ENCODE measurements at places on chromosomes 6 and 20.

DNA sequence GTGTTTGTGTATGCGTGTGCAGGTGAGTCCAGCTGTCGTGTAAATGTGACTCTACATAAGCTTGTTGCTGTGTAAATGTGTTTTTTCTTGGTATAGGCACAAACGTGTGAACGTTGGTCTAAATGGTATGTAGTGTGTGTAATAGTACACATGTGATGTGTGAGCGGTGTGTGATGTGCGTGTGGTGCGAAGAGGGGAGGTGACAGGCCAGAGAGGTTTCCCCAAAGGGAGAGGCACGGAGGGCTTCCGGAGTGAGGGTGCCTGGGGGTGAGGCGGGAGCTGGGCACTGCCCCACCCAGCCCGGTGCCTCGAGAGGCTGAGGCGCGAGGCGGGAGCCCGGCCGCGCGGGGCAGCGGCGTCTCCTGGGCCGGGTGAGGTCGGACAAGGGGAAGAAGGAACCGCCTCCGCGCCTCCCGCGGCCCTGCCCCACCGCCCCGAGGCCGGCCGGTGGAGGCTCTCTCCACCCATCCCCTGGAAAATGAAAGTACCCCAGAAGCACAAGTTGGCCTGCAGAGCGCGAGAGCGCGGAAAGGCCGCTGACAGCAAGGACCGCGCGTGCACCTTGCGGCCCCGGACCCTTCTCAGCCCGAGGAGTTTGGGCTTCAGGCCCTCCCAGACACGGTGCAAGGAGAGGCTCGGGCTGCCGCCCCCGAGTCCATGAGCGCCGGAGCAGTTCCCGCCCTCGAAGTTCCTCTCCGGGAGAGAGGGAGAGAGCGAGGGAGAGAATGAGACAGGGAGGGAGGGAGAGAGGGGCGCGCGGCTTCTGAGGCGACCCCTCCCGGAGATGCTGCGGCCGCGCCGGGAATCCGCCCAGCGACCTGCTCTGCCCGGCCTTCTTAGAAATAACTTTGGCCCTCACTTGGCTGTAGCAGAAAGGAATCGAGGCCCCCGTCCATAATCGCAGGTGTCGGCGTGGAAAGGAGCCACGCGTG, 43.2 kb upstream of the OSTM1 start:
- peak; percentile 70 for DNase-seq

DNA sequence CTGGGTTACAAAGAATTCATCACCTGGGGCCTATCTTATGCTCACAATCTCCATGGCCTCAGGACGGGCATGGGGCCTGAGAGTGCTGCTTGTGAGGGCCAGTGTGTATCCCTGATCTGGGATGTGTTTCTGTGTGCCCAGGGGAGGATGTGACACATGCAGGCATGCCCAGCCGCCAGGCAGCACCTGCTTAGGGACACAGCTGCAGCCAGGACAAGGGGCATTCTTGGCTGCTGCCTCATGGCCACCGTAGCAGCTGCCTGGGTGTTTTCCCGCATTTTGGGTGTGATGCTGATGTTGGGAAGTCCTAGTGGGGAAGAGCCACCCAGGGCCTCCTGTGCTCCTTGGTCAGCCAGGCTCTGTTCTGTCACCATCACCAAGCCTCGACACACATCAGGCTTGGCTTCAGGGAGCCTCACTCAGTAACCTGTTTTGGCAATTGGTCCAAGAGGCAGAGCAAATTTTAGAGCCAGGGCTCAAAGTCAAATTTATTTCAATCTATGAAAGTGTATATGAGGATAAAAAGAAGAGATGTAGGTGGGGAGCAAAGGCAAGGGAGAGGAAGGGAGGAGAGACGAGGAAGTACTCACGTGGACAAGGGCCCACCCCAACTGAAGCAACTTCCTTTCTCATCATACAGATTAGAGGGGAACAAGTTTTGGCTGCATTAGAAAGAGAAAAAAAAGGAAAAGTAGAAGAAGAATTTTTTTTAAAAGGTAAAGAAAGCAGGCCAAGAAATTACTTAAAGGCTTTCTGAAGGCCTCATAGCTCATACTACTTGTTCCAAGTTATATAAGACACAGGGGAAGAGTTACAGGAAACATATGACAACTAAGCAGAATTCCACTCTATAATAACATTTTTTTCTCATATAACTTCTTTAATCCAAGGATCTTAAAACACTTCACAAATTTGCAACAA, 269.9 kb upstream of the SUPT3H start:
- no peak for DNase-seq

- DNase-seq: no peak
Observed at GRCh38 chr6:90586546-90586835, 381 bp downstream of the MAP3K7 start.

DNA sequence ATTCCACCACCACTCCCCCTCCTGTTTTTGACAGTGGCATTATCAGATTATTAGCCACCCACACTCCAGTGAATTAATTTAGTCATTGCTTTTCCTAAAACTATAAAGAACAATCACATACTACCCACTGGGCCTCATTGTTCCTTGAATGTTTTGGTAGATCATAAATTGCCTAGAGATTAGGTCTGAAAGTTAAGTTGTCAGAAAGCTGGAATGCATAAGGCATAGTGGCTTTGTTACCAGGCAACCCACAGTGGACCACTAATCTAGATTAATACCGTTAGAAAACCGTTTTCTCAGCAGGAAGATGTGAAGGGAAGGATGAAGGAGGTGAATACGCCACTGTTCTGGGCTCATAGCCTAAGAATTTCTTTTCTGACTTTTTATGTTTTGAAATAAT, 75.6 kb downstream of the SAMD3 start:
- DNase-seq: no peak

DNA sequence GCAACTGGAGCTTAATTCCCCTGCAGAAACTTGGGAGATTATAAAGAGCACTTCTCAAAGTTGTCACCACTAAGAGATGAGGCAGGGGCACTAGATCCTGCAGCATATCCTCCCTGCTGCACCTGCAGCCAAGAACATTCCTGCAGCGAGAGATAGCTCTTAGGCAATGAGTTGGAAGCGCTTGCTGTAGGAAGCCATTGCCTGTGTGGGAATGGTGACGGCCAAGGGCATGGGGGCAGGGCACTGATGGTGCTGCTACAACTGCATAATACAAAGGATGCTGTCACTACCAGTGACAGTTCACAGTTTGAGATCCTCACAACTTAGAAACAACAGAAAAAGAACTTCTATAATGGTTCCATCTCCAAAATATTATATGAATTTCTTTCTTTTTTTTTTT, 89.9 kb downstream of the CDS2 start:
- no peak for DNase-seq

- DNase-seq: no peak
Observed at GRCh38 chr6:84549917-84550316, 214.5 kb downstream of the TBX18 start.

- DNase-seq: no peak
Observed at GRCh38 chr6:23561732-23562131, 564.3 kb upstream of the NRSN1 start.

GRCh38 chr6:6283746-6284145, 36.7 kb downstream of the F13A1 start:
- no peak for DNase-seq

DNA sequence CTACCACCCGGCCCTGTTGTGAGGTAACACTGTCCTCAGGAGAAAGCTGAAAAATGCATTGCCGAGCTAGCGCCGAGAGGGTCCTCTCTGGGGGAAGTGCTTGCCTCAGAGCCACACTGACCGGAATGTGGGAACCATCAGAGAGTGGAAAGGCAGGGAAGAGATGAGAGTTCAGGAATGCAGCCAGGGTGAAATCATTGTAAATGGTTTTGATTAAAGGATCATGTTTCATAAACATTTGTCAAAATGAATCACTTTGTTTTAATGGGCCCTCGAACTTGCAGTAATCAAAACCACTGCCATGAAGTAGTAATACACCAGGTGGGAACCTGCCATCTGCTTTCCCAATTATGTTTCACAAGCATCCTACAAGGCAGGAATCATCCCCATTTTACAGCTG, 16.9 kb upstream of the IL17F start:
- no peak for DNase-seq

- no peak for DNase-seq
Observed at GRCh38 chr6:137520520-137520919, 26.3 kb upstream of the OLIG3 start.

DNA sequence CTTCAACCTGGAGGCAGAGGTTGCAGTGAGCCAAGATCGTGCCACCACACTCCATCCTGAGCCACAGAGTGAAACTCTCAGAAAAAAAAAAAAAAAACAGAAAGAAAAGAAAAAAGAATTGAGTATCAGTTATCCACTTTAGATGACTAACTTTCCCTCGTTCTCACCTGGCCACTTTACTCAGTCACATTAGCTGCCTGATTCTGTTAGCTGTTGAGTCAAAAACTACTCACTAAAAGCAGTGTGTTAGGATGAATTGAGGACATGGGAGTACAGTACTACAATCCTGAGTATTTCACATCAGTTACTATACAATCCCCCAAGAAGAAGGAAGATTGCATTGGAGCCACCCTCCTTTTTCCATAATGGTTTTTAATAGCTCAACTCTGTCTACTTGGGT, 114.6 kb downstream of the ADAT2 start:
- DNase-seq: no peak

- no peak for DNase-seq
Observed at GRCh38 chr6:159444056-159444760, 248.8 kb downstream of the SOD2 start.

GRCh38 chr6:135438907-135439535, 58.5 kb downstream of the AHI1 start:
- no peak for DNase-seq

DNA sequence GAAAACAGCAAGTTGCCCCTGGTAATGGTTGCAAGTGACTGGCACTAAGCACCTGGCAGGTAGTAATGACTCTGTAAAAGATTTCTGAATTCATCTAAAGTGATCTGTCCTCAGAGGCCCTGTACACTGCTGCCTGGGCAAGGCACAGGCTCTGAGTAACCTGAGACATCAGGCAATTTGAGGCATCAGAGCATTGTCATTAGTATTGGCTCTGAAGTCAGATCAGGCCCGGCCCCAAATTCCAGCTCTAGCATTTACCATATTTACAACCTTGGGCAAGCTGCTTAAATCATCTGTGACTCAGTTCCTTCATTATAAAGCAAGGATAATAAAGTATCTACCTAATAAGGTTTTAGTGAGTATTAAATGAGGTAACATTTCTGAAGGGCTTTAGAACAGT, 17.3 kb upstream of the TENT5A start:
- no peak for DNase-seq
